ENCODE measurements at places on chromosomes 16 and 17.
A peak's percentile ranks its signal among the peaks of the same experiment; 100 is the strongest.

DNA sequence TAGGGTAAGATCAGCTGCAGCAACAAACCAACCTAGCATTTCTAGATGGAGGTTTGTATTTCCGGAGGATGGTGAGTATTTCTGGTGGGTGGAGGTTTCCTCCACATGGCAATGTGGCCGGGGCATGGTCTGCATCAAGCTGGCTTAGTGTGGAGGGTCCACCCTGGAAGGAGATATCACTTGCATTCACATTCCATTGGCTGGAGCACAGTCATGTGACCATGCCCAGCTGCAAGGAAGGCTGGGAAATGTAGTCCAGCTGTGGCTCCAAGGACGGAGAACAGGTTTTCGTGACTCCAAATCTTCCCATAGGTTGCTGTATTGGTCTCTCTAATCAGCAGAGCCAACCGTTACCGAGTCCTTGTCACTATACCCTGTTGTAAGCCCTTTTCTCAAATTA, 68.7 kb downstream of the RAI1 start:
- DNase-seq: peak; percentile 26

- no peak for DNase-seq
Observed at GRCh38 chr17:71329310-71330098, 791.3 kb upstream of the SOX9 start.

DNA sequence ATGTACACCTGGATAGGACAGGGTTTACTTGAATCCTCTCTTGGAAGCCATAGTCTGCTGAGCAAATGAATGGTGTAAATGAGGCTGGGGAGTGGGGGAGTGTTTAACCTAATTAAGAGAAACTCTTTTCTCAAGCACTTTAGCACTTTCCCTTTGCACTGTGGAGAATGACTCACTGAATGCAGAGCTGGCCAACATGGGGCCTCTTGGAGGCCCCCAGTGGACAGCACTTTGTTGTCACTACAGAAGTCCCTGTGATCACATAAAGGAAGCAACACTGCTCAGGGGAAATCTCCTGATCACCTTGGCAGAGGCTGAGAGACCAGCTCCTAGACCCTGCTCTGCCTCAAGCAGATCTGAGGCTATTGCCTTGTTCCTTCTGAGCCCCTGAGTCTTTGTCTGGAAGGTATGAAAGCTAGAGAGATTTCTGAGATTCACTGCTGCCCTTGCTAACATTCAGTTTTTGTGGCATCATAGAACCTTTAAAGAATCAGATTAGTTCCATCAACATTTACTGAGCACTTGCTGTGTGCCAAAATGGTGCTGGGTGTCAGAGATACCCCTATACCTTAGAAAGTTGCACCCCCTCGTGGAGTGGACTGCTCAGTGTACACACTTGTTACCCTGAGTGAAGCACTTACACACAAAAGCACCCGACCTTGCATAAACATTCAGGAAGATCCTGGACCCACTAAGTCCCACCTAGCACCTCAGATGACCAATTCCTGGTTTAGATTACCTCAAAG, 230.1 kb upstream of the CCL2 start:
- DNase-seq: no peak

- DNase-seq: no peak
Observed at GRCh38 chr17:58105093-58105492, 21.9 kb downstream of the DYNLL2 start.

DNA sequence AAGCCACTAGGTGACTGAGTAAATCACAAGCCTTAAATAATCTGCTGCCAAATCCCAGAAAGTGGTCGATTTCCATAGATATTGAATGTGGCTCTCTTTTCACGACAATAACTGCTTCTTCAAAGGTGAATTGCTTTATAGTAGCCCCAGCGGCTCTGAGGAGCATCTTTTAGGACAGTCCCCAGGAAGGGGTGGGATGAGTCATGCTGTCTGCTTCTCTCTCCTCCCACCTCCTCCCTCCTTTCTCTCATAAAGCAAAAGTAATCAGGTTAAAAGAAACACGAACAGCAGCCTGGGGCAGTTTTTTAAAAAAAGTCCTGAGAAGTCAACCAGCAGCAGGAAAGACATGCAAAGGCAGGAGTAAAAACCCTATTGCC, 1.8 kb downstream of the KIAA0513 start:
- DNase-seq: peak; percentile 49

- DNase-seq: no peak
Observed at GRCh38 chr17:6867849-6868248, 36.3 kb upstream of the TEKT1 start.

DNA sequence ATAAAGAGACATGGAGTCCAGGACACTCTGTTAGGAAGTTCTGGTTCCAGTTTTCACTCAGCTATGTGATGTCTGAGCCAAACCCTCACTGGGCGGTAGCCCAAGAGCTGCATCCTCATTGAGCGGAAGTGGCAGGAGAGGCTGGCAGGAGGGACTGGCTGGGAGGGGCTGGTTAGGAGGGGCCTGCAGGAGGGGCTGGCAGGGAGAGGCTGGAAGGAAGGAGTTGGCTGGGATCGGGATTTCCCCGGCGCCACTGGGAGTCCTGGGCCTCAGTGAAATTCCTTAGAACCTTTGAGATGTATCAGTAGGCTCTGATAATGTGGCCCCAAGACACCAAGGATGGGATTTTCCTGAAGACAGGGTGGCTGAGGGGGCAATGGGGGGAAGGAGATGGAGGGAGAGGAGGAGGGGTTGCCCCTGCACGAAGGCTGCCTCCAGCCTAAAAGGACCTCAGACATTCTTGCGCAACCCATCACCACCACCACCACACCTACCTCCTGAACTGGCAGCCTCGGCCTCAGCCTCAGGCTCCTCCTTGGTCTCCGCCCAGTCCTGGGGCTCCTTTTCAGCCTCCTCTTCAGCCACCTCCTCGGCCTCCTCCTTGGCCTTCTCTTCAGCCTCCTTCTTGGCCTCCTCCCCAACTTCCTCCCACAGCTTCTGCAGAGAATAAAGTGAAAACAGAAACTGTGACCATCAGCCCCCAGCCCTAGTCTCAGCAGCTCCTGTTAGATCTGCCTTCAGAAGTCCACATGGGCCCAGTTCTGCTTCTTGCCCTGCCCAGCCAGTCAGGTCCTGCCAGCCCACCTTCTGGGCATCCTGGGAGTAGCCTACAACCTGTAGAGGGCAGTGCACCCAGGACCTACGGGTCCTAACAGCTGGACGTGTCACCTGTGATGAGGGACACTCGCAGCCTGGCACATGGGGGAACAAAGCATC, 31.7 kb downstream of the CNGB1 start:
- DNase-seq: no peak

GRCh38 chr17:68356949-68357455, 65.7 kb downstream of the ARSG start:
- DNase-seq: no peak

GRCh38 chr17:4766723-4767122, 5.0 kb upstream of the TM4SF5 start:
- DNase-seq: no peak

GRCh38 chr16:89334050-89334449, 116.5 kb downstream of the ZNF778 start:
- no peak for DNase-seq

DNA sequence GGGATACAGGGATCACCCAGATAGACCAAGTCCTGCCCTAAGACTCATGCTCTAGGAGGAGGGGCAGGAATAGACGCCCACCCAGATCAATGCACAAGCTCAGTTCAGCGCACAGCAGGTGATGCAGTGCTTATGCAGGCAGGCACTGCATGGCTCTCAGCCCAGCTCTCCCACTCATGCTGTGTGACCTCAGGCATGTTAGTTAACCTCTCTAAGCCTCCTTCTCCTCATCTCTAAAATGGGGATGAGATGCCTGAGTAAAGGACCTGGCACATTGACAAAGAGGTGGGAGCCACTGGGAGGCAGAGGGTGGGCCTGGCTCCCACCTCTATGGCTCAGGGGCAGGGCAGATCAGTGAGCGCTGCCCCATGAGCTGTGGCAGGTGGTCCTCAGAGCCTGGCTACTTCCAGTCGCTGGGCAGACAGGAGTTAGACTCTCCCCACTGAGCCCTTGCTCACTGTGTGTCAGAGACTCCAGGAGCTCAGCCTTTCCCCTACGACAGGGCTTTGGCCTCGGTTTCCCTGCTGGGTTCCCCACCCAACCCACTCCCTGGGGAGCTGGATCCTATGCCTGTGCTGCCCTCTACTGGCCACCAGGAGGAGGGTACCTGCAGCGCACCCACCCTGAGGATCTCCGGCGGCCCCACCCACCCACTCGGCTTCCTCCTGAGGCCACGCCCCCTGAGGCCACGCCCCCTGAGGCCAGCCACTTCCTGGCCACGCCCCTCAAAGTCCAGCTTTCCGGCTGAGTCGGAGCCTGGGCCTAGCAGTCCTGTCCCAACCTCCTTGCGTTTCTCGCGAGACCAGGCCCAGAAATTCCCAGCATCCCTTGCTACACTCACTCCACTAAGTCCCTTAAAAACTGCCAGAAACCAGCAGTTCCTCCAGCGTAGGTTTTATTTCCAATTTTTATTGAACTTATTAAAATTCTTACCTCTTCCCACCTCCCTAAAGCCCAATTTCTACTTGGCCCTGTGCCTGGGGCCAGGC, 196.1 kb downstream of the GSG1L start:
- DNase-seq: peak; percentile 47

GRCh38 chr17:38844261-38844757, 9.2 kb downstream of the RPL23 start:
- DNase-seq: no peak

DNA sequence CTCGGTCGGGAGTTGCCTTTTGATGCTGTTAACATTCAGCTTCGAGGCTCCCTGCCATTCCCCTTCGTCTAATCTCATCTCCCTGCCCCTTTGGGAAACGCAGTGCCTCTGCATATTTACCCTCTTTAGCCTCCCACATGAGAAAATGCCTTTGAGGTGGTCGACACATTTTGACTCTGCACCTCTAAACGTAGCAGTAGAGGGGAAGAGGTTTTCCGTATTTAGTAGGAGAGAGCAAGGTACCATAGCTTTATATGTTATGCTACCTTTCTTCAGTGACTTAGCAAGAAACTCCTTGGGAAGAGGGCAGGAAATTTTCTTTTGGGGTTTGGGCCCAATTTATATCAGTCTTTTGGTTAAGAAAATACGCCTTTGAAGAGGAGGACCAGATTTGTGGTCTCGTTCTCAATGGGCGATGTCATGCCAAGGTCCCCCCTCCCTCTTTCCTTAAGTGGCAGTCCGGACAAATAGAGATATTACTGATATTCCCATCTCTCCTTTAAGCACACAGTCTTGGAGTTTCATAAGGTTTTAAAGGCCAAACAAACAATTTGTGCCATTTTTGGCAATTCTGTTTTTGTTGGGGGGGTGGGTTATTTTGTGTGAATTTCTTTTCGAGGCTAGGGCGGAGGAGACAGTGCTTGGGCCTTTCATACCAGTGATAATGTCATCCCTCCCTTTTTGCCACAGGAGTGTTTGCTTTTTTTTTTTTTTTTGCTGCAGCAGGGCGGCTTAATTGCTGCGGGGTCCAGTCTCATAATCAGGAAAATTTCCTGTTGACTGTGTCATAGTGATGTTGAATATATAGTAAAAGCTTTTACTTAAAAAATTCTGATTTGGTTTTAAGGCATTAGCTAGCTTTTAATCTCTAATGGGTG, 1.5 kb downstream of the PAFAH1B1 start:
- DNase-seq: peak; percentile 4

DNA sequence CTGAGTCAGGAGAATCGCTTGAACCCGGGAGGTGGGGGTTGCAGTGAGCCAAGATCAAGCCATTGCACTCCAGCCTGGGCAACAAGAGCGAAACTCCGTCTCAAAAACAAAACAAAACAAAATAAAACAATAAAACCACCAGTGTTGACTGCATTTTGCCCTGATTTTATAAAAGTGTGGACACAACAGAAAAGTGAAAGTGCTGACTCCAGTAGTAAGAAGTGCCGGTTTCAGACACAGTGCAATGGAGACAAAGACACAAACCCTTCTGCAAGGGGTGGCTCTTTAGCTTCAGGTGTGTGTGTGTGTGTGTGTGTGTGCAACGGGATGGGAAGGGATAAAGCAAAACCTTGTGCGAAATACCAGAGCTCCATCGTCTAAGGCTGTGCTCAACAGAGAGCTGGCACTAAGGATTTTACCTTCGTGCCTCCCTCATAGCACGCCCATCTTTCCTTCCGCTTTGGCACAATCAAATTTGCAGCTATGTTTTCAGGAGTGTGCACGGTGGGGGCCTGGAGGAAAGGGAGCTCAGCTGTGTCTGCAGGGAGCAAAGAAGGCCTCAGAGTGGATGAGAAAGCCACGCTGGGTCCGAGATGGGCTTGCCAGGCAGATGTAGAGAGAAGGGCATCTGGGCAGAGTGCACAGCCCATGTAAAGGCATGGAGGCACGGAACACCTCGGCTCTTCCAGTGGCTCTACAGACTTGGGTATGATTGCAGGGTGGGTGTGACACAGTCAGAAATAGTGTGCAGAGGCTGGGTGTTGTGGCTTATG, 15.5 kb downstream of the MXRA7 start:
- no peak for DNase-seq

DNA sequence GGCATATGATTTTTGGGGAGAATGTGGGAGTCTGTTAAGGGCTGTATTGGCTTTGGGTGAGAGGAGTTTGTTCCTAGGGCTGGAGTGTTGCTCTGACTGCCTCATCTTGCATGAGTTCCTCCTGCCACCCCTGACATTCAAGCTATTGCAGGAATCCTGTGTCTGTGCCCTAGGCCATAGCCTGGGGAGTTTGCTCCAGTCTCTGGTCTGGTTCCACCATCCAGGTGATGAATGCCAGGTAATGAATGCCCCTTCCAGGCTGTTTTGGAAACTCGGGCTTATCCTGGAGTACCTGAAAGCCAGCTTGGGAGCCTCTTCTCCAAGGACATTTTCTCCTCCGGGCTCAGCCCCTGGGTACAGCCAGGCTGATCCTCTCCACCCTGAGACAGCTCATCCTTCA, 117.0 kb upstream of the IRX3 start:
- DNase-seq: no peak

DNA sequence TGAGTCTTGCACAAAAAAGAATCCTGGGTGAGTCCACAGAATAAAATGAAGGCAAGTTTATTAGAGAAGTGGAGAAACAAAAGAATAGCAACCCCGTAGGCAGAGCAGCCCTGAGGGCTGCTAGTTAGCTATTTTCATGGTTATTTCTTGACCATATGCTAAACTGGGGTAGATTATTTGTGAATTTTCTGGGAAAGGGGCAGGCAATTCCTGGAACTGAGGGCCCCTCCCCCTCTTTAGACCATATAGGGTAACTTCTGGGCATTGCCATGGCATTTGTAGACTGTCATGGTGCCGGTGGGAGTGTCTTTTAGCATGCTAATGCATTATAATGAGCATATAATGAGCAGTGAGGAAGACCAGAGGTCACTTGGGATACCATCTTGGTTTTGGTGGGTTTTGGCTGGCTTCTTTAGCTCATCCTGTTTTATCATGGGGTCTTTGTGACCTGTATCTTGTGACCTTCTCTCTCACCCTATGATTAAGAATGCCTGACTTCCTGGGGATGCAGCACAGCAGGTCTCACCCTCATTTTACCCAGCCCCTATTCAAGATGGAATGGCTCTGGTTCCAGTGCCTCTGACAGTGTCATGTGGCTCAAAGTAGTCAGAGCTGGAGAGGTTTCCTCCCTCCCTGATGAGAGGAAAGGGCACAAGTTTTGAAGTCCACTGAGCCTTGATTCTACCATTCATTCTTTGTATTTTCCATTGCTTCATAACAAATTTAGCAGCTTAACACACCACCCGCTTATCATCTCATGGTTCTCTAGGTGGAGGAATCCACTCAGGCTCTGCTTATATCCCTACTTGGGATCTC, 55.7 kb upstream of the LGALS9 start:
- no peak for DNase-seq

GRCh38 chr17:30930495-30930894, 8.8 kb downstream of the ADAP2 start:
- no peak for DNase-seq

GRCh38 chr17:50682441-50682840, 25.3 kb downstream of the ANKRD40 start:
- DNase-seq: no peak

- DNase-seq: no peak
Observed at GRCh38 chr17:79464318-79465010, 146.4 kb downstream of the RBFOX3 start.

GRCh38 chr17:9729735-9730420, 61.5 kb downstream of the DHRS7C start:
- DNase-seq: no peak

All from activated T-cell treated with anti-CD3 and anti-CD28 coated beads for 24 hours (primary cell).